T-cell (primary cell): ENCODE measurements at places on chromosomes 1 and 21.

GRCh38 chr1:45621895-45622523, 1.8 kb downstream of the CCDC17 start:
- DNase-seq, result no peak

DNA sequence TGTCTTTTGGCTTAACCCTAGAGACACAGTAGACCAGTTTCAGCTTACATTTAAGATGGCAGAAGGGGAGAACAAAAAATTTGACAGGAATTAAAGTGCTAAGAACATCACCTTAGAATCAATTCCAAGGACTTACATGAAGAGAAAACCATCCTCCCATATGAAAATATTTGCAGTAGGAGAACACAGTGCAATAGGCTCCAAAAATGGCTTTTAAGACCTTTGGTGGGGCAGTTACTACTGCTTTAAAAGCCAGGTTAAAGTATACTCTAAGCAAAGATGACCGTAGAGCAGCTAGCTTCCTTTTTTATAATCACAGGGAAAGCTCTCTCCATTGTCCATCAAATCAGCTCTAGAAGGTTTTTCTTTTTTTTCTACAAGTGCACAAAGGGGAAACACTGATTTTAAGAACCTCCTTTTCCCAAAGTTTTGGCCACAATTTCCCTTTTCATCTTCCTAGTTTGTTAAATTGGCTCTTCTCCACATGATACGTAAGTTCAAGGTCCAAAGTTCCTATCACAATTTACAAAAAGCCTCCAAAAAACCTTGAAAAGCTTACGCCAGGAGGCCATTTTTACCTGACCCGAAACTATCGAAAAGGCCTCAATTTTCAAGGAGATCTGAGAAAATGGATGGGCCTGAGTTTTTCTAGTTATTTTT, 3.3 kb downstream of the TXNIP start:
- no peak for DNase-seq

DNA sequence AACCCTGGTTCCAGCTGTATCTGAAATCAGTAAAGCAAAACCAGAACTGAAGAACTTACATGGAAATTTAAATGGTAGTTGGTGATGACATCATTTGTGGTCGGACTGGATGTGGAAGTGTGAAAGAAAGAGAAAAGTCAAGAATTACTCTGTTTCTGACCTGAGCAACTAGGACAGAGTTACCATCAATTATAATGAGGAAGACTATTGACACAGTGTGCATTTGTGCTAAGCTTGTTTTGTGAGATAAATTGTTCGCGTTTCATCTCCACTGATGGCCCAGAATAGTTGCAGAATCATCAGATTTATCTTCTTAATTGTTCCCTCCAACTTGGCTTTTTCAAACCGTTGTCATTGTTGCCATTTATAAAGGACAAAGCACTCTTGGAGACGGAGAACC, 410.6 kb upstream of the DEPDC1 start:
- no peak for DNase-seq

DNA sequence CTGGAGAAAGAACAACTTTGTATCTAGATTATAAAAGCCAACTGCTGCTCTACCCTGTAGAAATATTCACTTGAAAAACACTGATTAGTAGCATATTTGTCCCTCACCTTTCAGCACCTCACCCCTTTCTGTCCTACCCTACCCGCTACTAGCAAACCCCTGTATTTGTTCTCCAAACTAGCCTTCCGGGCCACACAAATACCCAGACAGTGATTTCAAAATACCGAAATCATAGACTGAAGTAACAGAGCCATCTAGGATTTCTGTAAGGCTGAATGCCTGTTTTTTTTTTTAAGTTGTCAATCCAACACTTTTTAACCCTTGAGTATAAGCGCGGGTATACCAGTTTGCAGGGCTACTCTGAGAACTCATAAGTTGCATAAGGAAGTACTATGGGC, 398 bp upstream of the DPT start:
- DNase-seq, result no peak

DNA sequence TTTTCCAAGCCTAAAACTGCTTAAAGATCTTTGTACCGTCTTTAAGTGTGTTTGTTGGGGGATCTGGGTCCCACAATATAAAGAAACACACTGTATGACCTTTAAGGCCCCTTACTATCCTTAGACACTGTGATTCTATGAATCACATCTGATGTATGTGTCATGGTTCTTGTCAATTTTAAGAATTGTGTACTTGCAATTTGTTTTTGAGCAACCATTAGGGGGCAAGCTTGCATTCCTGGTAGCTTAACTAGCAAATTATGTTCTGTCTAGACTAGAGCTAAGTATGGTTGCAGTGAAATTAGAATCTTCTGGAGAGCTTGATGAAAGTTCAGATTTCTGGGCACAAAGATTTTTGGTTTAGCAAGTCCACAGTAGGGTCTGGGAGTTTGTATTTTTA, 219.5 kb downstream of the TPR start:
- DNase-seq, result no peak

DNA sequence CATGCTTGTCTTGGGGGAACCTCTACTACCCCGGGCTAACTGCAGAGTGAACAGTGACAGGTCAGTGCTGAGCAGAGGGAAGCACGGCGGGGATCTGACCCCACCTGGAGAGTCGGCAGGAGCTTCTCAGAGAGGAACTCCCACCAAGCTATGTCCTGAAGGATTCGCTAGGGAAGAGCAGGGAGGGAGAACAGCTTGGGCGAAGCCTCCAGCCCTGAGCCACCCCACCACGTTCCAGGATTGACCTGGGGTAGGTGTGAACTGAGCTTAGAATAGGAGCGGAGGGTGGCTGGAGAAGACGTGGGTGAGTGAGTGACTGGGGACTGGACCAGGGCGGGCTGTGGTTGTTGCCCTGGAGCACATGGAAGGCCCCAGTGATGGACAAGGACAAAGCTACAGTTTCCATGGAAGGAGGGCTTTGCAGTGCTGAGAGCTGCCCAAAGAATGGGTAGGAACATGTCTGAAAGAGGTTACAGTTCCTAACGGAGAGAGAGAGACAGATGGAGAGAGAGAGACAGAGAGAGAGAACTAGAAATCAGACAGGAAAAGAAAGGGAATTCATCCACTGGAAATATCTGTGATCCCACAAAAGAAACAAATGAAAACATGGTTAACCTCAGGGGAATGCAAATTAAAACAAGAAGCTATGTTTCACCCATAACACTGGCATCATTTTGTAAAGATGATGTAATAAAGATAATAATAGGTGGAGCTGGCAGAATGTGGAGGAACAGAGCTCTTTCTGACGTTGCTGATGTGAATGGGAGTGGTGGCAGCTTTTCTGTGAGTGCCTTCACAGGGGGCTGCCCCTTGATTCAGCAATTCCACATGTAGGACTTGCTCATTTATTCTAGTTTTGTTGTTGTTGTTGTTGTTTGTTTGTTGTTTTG, 17.2 kb downstream of the BSND start:
- no peak for DNase-seq

DNA sequence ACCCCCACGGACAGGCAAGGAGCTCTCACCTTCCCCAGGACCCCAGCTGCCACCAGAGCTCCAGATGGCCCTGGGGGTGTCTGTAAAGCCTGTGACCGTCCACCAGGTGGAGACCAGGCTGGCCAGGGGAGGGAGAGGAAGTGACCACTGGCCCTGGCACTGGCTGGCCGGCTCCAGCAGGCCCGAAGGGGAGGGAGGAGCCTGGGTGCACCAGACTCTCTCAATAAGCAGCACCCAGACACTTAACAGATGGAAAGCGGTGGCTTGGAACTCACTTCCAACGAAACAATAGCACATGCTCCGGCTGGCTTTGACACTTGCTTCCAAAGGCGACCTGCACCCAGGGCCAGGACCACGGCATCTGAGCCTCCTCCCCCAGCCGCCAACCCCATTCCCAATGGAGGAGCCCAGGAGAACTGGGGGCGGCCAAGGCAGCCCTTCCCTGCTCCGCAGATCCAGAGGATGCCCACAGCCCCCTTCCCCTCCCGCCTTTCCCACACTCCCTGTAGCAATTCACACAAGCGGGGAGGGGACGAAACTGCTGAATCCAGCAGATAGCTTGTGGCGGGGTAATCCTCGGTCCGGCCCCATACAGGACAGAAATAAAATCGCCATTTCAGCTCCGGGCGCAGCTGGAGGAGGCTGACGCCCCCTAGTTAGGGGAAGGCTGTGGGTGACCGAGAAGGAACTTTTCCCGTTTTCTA, 742 bp upstream of the PDE9A start:
- no peak for DNase-seq

DNA sequence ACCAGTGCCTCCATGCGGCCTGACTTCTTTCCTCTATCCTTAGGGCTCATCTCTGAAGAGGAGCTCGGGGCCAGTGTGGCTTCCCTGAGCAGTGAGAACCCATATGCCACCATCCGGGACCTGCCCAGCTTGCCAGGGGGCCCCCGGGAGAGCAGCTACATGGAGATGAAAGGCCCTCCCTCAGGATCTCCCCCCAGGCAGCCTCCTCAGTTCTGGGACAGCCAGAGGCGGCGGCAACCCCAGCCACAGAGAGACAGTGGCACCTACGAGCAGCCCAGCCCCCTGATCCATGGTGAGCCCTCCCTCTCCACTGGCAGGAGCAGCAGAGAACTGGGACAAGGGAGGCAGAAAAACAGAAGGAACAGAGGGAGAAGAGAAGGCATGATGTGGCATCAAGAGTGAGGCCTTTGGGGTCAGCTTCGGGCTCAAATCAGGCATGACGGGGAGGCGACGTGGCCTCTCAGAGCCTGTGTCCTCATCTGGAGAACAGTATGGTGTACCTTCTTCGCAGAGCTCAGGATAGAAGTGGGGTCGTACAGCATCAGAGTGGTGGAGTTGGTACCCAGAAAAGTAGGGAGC, 6.5 kb upstream of the LRRC71 start:
- no peak for DNase-seq
